ENCODE measurements at places on chromosomes 2 and 18.

DNA sequence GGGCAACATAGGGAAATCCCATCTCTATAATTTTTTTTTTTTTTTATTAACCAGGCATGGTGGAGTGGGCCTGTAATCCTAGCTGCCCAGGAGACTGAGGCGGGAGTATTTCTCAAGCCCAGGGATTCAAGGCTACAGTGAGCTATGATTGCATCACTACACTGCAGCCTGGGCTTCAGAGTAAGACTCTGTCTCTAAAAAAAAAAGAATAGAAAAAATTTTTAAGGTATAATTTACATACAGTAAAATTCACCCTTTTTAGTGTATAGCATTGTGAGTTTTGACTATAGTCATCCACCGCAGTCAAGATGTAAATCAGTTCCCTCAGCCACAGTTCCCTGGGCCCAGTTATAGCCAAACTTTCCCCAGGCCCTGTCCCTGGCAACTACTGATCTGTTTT lies 57.1 kb upstream of the MSH6 start:
- no peaks in the 10 kb centered on the region for H3K27me3 ChIP-seq
- no peak overlapping the region for H3K4me3 ChIP-seq
- no peaks in the 10 kb centered on the region for H3K36me3 ChIP-seq

- H3K27me3 ChIP-seq = no peaks in the 10 kb centered on the region
- H3K27ac ChIP-seq = no peak overlapping the region
- no peak for DNase-seq
- H3K4me3 ChIP-seq = no peak overlapping the region
- no peaks in the 10 kb centered on the region for H3K4me1 ChIP-seq
Measured at GRCh38 chr18:29823671-29824070, 1218.9 kb downstream of the DSC3 start.

GRCh38 chr2:72137498-72138010 lies 10.1 kb downstream of the CYP26B1 start:
- peaks cover 17% of the 10 kb centered on the region for H3K27me3 ChIP-seq
- no peaks in the 10 kb centered on the region for H3K36me3 ChIP-seq
- DNase-seq = peak; percentile 48
- no peak overlapping the region for H3K27ac ChIP-seq
- no peaks in the 10 kb centered on the region for H3K4me1 ChIP-seq

DNA sequence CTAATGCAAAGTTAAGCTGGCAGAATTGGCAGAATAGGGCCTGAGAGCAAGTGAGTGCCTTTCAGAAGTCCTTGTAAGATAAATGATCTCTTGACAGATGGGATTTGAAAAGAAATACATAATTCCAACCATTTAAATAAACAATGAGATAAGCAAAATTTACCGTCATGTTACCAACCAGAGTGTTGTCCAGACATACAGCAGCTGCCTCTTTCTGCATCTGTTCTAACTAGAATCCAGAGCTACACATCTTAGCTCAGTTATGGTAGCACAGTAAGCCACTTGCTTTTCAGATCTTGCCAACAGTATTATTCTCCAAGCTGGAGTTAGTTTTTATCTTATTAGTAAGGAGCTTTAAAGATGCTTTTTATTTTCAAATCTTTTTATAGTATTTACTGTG lies 179.6 kb downstream of the BARD1 start:
- no peaks in the 10 kb centered on the region for H3K27me3 ChIP-seq
- DNase-seq = no peak
- no peak overlapping the region for H3K27ac ChIP-seq
- H3K4me3 ChIP-seq = no peak overlapping the region

- no peak overlapping the region for H3K27ac ChIP-seq
- peaks cover 19% of the 10 kb centered on the region for H3K4me1 ChIP-seq
- DNase-seq = no peak
- H3K4me3 ChIP-seq = no peak overlapping the region
Measured at GRCh38 chr2:17916584-17916983, 38.1 kb downstream of the KCNS3 start.

- H3K4me3 ChIP-seq = no peak overlapping the region
- no peak overlapping the region for H3K27ac ChIP-seq
- H3K27me3 ChIP-seq = no peaks in the 10 kb centered on the region
- DNase-seq = no peak
Measured at GRCh38 chr18:59660786-59661743, 36.2 kb downstream of the CCBE1 start.

Measured in common myeloid progenitor, CD34-positive (primary cell).